ENCODE measurements at places on chromosomes 5 and 9.

- DNase-seq: no peak
Measured at GRCh38 chr9:126504977-126505455, 108.7 kb upstream of the LMX1B start.

GRCh38 chr9:6418764-6419163 lies 5.8 kb downstream of the UHRF2 start:
- no peak for DNase-seq

DNA sequence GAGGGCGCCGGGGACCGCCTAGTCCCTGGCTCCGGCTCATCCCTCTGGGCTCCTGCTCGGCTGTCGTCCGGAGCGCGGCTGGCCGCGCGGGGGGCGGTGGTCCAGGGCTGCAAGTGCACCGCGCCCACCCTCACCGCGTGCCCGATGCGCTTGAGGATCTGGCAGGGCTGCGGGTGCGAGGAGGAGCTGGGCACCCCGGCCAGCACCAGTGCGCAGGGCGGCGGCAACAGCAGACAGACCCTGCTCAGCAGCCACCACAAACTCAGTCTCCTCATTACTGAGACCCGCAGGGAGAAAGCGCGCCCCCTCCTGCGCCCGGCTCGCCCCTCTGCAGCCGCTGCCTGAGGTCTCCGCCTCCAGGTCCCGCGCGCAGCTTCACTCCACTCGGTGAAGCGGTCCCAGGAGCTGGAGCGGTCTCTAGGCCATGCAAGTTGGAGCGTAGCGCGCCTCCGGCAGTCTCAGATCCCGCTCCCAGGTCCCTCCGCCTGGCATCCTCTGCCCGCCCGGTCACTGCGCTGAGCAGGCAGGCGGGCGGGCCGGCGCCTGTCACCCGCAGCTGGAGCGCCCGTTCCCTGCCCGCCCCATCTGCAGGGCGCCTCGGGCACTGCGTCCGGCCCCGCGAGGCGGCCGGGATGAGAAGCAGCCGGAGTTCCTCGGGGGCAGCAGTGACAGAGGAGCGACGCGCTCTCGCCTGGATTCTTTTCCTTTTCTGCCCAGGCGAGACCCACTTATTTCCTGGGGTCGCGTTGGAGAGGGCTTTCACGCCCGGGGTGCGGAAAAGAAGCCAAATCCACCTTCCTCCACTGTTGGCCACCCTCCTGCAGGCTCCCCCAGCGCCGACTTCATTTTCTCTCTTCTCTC lies 512 bp downstream of the GRIN3A start:
- no peak for DNase-seq

DNA sequence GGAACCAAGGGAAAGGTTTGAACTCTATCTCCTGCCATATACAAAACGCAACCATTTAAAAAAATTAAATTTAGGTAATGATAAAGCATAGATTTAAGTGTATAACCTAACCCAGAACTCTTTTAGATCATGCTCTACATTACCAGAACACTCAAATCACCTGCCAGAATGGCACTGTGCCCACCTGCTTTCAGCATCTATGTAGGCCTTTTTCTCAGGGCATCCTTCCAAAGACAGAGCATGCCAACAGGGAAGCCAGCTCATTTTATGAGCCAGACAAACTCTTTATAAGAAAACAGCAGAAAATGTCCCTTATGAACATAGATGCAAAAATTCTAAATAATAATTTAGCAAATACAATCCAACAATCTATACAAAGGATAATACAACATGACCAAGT lies 47.9 kb upstream of the SMAD5 start:
- DNase-seq: peak; percentile 65

- DNase-seq: no peak
Measured at GRCh38 chr9:34512131-34513078, 10.4 kb downstream of the ENHO start.

- DNase-seq: no peak
Measured at GRCh38 chr5:32388432-32389129, 56.0 kb downstream of the ZFR start.

GRCh38 chr9:120916588-120916987 lies 10.0 kb downstream of the TRAF1 start:
- peak; percentile 7 for DNase-seq

DNA sequence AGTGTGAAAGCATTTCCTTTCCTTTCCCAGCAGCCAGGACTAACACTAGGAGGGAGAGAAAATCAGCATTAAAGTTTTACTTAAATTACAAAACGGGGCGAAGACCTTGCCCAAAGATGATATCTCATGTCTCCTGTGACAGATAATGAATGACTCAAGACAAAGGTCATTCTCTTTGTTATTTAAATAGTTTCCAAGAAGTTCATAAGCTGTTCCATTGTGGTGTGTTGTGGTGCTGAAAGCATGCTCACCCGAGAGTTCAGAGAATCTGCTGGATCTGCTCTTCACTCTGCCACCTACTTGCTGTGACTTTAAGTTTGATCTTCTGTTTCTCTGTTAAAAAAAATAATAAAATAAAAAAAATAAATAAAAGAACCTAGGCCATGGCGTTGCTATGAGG lies 265.9 kb upstream of the NR4A3 start:
- DNase-seq: no peak

GRCh38 chr5:5487585-5488360 lies 65.3 kb downstream of the ICE1 start:
- no peak for DNase-seq
